Stimulated activated naive CD8-positive, alpha-beta T cell treated with anti-CD3 and anti-CD28 coated beads, Interleukin-15, amount 100 ng/mL, for 72 hours (primary cell): ENCODE measurements at places on chromosomes 7 and 10.

GRCh38 chr10:12908773-12909172 lies 92.7 kb downstream of the CCDC3 start:
- no peak for DNase-seq

DNA sequence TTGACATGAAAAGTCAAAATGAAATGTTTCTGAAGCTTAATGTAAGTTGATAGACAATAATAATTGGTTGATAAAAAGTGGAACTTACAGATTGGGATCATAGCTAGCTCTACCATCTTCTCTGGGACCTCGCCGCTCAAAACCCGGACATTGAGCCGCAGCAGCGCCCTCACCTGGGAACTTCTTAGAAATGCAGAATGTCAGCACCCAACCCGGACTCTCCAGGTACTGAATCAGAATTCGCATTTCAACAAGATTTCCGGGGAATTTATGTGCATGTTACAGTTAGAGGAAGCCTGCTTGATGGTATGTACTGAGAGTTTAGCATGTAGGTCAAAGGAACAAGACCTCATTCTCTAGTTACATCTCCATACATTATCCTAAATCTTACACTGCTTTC lies 36.7 kb upstream of the ABLIM1 start:
- DNase-seq, result peak; percentile 32

GRCh38 chr7:27165996-27166530 lies 726 bp upstream of the HOXA9 start:
- no peak for DNase-seq

DNA sequence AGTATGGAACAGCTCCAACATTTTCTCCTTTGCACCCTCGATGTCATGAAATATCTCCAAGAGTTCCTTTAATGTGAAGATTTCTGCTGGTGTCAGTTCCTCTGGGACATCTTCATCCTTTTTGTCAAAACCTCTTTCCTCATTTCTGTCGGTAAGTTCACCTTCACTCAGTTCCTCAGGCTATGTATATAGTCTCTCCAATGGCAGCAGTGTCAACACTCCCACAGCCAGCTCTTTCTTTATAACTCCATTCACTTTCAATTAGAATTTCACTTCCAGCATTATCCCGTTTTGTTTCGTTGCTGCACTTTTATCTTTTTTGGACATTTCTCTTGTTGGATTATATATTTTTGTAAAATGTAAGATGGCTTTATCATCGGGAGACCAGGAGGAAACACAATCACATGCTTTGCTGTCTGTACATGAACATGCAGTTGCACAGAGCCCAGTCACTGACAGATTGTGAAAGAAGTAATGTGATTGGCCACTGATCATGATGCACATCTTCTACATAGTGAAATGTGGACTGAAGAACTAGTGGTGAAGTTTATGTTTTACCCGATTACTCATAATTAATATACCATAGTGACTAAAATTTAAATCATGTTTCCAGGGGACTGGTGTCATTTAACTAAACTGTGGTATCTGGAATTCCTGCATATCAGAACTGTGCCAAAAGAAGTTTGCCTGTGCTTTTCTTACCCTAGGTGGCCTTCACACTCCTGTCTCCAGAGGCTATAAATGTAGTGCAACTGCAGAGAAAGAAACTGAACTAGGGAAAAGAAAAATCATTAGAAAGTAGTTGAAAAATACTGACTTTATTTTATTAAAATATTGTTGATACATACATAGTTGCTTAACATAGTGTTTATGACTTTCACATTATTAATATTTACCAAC lies 289.6 kb downstream of the PPP1R3A start:
- DNase-seq, result no peak

GRCh38 chr7:26237035-26237807 lies 35.7 kb downstream of the CBX3 start:
- no peak for DNase-seq

DNA sequence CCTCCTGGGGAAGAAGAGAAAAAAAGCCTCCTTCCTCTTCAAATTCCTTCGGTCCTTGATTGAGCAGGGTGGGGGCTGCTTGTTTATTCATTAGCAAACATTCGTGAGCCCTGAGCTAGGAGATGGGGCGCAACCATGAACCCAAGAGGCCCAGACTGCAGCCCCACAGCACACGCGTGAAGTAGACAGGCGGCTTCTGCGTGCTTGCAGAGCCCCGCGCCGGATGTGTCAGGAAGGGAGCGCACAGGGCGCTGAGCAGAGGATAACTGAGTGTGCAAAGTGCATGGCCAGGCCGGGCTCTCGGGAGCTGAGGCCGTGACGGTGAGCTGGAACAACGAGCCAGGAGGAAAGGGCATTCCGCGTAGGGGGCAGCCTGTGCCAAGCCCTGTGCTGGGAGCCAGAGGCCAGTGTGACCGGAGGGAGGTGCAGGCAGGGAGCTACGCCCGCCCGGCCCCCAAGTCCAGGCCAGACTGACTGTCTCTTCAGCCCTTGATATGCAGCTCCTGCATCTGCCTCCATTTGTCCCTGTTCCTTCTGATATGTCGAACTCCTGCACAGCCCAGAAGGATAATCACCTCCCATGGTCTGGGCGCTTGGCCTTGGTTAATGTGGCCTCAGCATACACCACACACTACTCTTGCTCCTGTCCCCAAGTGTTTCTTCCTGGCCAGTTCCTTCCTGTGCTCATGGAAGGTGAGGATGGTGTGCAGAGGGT lies 4.6 kb downstream of the FOXL3 start:
- no peak for DNase-seq

- no peak for DNase-seq
Observed at GRCh38 chr10:54622017-54622416, 179.0 kb downstream of the PCDH15 start.

DNA sequence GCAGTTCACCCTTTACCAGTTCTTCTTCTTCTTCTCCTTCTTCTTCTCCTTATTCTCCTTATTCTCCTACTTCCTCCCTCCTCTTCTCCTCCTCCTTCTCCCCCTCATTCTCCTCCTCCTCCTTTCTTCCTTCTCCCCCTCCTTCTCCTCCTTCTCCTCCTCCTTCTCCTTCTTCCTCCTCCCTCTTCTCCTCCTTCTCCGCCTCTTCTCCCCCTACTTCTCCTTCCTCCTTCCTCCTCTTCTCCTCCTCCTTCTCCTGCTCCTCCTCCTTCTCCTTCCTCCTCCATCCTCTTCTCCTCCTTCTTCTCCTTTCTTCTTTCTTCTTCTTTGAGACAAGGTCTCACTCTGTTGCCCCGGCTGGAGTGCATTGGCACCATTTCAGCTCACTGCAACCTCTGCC lies 58.0 kb upstream of the LRGUK start:
- no peak for DNase-seq

GRCh38 chr10:12729885-12730284 lies 271.6 kb downstream of the CCDC3 start:
- DNase-seq, result no peak

GRCh38 chr10:50216418-50216817 lies 34.9 kb downstream of the ASAH2 start:
- DNase-seq, result no peak

DNA sequence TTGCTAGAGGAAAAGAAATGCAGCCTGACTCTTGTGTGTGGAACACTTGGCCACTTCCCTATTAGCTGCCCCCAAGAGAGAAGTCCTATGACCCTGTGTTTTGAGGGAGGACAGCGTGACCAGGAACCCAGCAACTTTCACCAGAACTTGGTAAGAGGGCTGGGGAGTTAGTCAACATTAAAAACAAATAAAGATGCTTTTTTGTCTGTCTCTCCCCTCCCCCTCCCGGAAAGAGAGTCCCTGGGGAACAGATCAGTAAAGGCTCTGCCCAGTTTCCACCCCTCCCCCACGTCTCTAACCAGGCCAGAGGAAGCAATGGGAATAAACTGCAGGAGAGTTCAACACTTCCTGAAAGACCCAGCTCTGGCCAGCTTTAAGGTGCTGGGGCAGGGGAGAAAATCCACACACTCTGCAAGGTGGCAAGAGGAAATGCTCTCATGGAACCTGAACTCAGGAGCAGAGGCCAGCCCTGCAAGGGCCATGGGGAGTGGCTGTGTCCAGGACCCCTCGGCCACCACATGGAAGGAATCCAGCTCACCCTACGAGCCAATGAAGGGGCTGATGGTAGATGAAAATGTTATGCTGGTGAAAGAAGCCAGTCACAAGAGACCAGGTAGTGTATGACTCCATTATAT lies 21.5 kb downstream of the SH3PXD2A start:
- no peak for DNase-seq

DNA sequence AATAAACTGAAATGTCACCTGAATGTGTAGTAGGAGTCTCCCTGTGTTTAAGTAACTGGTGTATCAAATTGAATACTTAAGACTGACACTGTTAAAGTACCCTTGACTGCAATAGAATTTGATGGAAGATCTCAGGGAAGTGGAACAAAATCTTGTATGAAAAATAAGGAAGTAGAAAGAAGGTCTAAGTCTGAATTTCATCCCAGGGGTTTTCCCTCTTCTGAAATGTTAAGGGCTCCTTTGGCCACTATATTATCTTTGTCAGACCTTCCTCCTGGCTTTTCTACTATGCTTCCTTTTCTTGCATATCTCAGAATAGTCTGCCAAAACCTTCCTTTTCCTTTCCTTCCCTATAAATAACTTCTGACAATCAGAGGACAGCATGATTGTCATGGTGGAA lies 59.6 kb downstream of the BLNK start:
- DNase-seq, result no peak

DNA sequence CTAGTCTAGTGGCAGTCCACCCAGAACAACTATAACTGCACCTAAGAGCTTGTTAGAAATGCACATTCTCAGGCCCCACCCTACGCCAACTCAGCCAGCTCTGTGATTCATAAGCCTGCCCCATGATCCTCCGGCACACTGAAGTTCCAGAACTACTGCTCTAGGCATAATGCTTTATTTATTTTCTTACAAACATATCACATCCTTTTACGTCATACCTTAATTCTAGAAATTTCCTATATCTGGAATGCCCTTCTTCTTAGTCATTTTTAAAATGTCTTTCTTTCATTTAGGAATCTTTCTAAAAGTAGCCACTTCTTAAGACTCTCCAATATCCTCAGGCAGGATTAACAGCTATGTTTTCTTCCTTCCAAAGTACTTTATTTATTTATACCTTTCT lies 480.1 kb downstream of the INHBA start:
- DNase-seq, result no peak

- no peak for DNase-seq
Observed at GRCh38 chr7:91614431-91614830, 266.1 kb downstream of the MTERF1 start.

DNA sequence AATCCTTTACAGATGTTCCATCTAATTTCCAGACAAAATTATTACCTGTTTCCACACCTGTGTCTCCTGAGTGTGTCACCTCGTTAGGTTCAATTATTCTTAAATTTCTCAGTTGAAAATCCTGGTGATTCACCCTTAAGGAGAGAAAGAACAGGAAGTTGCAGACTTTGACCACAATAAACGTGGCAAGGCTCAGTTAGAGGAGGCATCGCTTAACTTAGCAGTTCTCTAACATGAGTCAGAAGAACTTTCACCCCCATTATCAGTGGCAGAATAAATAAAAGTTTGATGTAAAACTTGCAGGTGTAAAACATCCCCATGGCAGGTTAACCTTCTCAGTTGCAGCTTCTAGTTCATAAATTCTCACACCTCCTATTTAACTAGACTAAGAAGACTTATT lies 8.3 kb downstream of the XPNPEP1 start:
- peak; percentile 34 for DNase-seq

DNA sequence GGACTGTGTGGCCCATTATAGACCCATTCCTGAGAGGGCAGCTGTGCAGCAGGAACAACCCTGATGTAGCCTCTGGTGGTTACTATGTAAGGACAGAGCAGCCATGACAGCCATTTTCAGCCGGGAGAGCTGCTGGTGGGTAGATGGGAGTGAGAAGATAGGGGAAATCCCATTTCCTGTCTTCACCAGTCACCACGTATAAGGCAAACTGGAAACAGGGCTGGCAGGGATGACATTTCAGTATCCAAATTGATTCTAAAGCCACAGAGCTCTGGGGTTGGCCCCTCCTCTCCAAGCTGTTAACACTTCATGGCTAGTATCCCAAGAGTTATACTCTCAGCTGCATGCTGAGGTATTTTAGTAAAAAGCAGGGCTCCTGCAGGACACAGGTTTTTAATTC lies 15.2 kb upstream of the FZD1 start:
- no peak for DNase-seq

- DNase-seq, result no peak
Observed at GRCh38 chr10:61076572-61077114, 132.7 kb upstream of the RHOBTB1 start.

GRCh38 chr7:109322833-109323232 lies 753.2 kb downstream of the DNAJB9 start:
- DNase-seq, result no peak

DNA sequence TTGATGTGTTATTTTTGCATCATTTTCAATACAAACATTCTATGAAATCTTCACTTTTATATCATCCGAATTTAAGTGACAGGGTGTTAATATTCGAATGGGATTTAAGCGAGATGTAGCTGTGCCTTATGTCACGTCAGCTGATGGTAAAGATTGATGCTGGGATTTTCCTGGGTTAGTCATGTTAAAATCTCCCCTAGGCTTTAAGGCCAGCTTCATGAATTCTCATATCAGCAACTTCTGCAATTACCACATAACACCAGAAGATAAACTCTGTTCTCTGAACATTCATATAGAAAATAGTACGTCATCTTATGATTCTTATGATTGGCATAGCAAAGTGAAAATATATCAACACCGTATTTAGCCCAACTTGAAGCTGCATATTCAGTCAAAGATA lies 669.2 kb downstream of the PCDH15 start:
- DNase-seq, result no peak

GRCh38 chr10:102620138-102620590 lies 24.1 kb upstream of the TRIM8 start:
- no peak for DNase-seq

DNA sequence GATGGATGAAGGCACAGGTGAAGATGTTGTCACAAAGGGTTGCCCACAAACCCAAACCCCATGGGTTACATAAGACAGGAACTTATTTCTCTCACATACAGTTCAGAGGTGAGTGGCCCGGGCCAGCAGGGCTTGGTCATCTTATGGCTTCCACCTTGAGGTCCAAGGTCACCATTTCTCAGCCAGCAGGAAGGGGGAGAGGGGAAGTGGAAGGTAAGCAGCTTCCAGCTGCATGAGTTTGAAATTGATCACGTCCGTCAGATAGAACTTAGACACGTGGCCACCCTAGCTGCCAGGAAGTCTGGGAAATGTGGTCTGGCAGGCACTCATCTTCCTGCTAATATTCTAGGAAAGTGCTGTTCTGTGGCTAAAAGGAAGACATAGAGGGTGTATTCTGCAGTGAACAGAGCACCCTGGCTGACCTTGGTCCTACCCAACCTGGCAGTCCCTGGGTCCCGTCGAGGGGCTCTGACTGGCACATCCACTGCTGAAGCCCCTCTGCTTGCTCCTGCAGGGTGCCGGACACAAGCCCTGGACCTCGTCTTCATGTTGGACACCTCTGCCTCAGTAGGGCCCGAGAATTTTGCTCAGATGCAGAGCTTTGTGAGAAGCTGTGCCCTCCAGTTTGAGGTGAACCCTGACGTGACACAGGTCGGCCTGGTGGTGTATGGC lies 49.5 kb downstream of the VWA2 start:
- no peak for DNase-seq

- no peak for DNase-seq
Observed at GRCh38 chr10:16509996-16510395, 11.7 kb downstream of the C1QL3 start.

- DNase-seq, result no peak
Observed at GRCh38 chr10:29541422-29542210, 93.2 kb downstream of the SVIL start.

GRCh38 chr7:84117304-84117703 lies 77.3 kb downstream of the SEMA3A start:
- no peak for DNase-seq
